GM18507 (cell line): ENCODE measurements at places on chromosomes 2 and 18.

GRCh38 chr2:159921752-159922404 is 123.9 kb upstream of the CD302 start:
- DNase-seq: peak; percentile 71

DNA sequence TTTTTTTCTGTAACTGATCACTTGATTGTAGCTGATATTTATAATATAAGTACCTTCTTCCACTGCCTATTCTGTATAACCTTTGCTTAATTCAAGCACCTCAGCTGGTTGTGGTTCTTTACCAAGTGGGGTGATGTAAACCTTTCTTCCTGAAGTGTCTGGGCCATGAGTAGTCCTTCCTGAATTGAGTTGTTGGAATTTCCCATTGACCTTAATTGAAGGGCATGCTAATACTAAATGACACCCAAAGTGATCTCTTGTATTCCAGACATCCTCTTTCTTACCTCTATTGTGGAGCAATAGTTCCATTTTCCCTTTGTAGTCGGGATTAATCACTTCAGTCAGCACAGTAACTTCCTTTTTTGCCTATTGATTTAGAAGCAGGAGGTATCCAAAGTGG is 1496.8 kb upstream of the CELF4 start:
- no peak for DNase-seq

- no peak for DNase-seq
Measured at GRCh38 chr2:205636549-205637319, 45.6 kb upstream of the NRP2 start.

DNA sequence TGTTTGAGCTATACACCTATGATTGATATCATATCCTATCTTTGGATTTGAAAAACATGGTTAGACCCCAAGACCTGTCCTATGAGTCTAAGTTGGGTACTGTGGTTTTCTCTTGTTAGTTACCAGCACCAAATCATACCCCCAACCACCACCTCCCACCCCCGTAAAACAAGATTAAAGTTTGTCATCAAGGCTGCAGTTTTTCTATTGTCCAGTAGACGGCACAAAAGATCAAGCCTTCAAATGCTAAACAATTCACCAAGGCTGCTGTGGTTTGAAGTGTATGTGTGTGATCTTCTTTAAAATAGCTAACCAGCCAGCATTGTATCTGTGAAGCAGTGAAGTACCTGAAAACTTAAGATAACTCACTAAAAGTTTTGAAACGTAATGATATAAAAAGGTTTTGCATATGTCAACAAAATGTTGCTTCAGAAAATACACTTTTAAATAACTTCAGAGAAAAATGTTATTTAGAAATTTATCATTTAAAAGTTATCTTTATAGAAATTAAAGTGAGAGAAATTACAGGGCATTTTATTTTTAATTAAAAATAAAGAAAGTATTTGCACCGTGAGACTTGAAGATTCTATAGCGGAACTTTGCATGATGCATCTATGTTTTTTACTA is 5.8 kb upstream of the MEIS1 start:
- no peak for DNase-seq

DNA sequence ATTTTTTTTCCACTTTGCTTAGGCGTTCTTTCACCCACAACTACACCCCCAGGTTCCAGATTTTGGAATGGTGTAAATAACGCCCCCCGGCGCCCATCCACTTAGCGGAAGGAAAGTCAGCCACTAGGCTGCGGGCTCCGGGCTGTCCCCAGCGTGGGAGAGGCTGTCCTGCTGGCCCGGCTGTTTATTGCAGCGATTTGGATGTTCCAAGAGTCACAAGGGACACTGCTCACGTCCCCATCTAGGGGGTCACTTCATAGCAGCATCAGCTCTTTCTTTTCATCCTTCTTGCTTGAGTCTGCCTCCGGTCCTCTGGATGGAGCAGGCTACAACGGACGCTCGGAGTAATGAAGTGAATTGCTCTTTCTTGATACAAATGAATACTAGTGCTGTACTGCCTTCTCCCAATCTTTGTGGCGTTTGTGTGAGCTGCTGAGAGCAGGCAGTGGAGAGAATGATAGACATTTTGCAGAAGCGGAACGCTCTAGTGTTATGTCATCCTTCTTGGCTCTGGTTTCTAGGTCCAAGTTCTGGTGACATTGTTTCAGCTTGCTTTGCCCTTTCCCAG is 50.7 kb upstream of the PAIP2B start:
- DNase-seq: peak; percentile 22

DNA sequence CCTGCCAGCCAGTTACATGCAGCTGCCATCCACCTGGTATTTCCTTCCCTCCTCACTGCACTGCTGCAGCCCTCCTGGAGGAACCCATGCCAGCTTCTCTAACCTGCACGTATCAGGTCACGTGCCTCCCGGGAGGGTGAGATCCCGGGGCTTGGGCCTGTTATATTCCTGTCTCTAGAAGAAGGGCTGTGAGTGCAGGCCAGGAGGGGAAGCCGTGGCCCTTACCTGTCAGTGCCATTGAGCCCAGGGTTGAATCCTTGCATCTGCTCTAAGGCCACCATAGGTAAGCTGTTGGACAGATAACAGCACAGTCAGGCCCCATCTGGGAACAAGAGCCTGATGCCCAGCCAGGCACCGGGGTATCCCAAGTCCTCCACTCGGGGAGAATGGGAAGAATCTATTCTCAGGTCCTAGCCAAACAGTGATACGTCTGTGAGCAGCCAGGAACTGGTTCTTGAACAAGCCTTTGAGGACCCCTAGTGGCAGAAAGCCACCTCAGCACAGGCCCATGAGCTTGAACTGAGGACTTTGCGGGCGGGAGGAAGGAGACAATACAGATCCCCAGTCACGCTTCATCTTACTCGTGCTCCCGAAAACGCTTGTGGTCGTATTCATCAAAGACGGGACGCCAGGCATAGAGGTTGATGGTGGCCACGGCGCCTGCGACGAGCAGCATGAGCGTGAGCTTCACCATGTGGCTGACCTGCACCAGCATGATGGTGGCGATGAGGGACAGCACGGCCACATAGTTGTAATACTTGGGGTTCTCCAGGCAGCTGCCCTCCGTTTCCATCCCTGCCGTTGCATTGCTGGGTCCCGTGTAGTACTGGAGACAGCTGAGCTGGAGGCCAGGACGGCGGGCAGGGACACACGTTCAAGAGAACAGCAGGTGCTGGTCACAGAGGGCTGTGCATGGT is 34.4 kb downstream of the CENPO start:
- peak; percentile 81 for DNase-seq

DNA sequence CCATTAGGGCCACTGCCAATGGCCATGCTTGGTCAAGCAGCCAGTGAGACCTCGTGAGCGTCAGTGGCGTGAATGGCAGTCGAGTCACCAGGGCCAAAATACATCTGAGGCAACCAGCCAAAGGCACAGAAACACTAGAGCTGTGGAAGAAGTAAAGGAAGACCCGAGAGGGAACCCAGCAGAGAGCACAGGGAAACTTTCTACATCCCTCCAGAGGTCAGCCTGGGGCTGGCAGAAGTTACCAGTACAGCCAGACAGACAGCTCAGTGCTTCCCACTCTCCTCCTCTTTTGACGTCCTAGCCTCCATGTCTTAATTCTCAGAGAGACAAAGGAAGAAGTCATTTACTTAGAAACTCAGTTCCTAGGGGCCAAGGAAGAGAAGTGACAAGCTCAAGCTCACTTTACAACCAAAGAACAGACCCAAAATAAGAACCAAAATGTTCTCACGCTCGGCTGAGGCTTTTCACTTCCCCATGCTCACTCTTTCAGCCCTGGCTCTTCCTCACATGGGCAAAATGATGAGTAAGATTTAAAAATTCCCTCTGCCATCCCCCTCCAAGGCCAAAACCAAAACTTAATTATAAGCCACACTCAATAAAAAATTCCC is 8.7 kb downstream of the CYRIA start:
- peak; percentile 18 for DNase-seq

DNA sequence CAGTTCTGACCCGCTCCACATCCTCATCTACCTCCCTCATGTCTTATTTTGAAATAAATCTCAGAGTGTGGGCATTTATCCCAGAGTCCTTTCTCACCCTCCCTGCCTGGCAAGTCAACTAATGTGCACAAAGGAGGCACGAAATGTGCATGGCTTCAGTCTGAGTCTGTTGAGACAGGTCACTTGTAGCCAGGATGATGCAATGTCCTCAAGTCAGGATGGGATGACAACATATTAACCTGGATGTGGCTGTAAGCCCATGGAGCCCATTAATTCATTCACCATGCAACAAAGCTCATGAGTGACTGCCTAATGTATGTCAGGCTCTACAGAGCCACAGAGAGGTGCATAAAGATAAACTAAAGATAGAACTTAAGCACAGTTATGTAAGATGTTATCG is 34.5 kb downstream of the KCNG3 start:
- no peak for DNase-seq

GRCh38 chr2:152222975-152223637 is 47.5 kb upstream of the STAM2 start:
- no peak for DNase-seq

- DNase-seq: no peak
Measured at GRCh38 chr2:17271416-17271815, 246.8 kb downstream of the RAD51AP2 start.

GRCh38 chr2:44351676-44352075 is 9.6 kb downstream of the PREPL start:
- DNase-seq: no peak

- DNase-seq: no peak
Measured at GRCh38 chr2:175829741-175830140, 172.3 kb downstream of the LNPK start.

- DNase-seq: no peak
Measured at GRCh38 chr2:173961346-173961705, 3.8 kb downstream of the SP3 start.

DNA sequence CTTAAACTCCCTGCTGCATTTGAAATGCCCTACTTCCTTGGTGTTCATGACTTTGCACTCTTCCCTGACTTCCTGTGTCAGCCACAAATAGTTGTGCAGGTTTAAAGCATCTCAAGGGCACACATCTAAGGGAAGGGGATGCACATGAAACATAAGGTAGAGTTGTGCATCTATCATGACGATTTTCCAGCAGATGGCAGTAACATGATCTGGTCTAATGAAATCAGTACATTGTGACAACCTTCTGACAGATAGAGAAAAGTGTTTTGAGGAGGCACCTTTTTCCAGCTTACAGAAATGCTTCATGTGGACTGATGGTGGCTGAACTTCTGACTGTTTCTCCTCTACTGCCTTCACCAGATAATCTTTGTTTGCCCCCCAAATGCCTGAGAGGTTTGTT is 238.9 kb downstream of the XIRP2 start:
- no peak for DNase-seq

DNA sequence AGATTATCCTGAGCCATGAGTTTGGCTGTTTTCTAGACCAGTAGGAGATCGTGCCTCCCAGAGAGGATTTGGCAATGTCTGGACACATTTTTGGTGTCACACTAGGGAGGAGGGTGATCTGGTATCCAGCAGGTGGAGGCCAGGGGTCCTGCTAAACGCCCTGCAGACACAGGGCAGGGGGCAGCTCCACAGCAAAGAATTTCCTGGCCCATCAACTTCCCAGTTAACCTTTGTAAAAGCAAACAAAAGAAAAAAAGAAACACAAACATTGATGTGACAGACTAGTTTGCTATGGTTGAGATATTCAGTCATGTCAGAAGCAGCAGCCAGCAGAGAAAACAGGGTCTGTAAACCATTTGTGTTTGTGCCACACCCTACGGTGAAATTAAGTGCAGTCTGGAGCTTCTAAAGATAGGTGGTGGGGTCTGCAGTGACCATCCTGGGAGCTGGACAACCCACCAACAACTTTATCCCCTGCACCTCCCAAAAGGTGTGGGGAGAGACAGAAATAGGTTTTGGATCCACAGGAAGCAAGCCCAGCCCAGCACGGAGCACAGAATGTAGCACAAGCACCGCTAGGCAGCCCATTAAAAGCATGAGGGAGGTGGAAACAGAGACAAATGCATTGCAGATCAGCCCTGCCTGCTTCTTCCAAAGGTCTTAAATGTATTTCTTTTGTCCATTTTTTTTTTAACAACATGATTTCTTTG is 232.5 kb downstream of the MYT1L start:
- DNase-seq: no peak

DNA sequence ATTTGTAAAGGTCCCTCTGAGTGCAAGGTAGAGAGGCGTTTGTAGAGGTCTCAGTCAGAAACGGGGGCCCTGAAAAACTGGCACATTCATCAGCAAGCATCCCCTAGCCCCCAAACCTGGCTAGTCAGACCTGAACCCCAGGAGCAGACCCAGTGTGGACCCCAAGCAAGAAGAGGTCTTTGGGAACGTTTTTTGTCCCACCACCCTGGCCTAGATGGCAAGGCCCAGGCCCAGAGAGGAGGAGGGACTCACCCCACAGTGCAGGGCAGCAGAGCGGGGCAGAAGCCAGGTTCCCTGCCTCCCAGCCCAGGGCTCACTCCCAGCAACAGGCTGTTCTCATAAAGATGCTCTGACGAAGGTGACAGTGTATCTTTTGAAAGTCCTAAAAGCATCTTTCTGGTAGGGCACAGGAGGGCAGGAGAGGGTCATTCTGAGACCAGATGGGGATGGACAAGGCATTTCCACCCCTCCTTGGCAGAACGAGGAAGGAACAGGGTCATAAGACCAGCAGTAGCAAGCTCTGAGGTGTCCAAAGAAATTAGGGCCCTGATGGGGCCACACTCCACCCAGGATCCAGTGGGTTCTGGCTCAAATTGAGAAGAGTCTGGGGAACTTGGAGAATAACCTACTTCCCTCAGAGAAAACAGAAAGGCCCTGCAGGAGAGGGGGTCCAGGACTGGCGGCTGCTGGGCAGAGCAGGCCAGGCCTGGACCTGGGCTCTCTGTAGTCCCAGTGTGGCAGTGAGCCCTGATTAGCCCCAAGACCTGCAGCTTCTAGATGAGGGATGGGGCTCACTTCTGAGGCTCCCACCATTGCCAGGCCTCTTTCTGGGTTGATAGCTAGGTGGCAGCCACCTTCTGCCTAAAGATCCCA is 18.2 kb downstream of the ADRA2B start:
- DNase-seq: no peak

- no peak for DNase-seq
Measured at GRCh38 chr2:129623783-129624182, 355.7 kb upstream of the RAB6C start.

- no peak for DNase-seq
Measured at GRCh38 chr2:108935271-108935741, 53.7 kb downstream of the EDAR start.

DNA sequence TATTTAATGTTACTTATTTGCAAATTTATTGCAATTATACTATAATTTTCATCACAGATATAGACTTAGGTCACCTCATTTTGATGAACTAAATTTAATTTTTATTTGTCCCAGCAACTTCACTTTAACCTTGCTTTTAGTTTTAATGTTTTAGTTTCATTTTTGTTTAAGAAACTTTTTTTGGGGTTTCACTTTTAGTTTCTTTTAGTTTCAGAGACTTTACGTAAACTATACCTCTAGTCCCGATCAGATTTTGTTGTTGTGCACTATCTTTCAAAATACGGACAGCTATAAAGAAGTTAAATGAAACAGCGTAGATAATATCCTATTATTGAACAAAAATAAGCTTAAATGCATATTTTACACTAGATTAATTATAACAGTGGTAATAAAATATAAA is 460.5 kb downstream of the ERBB4 start:
- DNase-seq: no peak
